NCI-H524 treated with DMSO at 0.1 percent for 48 hours (cell line): ENCODE measurements at places on chromosomes 11 and 22.

DNA sequence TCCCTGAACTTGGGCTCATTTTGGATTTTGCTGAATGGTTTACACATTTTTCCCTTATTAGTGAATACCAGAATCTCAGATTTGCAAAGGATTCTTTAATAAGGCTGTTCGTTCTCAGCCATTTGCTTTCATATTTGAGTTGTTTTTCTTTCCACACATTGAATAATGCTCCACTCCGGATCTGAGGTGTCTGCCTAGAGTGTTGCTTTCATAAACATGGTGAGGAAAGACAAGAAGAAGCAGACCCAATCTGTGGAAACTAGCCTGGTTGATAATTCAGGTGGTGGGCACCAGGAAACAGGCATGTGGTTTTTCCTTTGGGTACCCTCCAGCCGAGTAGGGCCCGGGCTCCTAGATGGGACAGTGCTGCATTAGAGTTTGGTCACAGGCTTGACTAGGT is 35.0 kb downstream of the LDLRAD3 start:
- no peak for DNase-seq

DNA sequence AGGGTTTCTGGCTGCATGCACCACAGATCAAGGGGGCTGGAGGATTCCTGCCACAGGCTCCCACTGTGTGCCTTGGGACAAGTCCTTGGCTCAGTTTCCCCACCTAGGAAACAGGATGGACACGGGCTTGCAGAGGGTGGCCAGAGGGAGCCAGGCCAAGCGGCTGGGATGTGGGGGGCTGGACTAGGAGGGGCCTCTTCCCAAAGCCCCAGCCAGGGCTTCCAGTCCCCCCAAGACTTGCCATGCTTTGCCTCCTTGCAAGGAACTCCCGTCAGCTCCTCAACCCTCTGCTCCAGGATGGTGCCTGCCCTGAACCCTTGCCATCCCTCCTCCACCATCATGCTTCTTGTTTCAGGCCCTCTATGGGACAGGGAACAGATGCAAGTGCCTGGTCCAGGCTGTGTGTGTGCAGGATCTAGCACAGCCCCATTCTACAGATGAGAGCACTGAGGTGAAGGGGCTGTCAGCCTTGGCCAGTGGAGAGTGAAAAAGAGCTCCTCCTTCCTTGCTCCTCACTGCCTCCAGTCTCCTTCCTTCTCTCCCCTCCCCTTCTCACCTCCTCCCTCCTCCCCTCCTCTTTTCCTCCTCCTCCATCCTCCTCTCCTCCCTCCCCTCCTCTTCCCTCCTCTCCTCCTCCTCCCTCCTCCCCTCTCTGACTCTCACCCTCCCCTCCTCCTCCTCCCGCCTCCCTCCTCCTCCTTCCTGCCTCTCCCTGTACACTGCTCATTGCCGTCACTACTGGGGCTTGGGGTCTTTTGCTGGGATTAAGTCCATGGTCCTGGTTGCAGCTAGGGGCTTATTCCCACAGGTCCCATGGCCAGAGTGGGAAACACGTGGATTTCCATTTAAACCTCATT is 13.3 kb upstream of the FGF19 start:
- DNase-seq, result no peak

DNA sequence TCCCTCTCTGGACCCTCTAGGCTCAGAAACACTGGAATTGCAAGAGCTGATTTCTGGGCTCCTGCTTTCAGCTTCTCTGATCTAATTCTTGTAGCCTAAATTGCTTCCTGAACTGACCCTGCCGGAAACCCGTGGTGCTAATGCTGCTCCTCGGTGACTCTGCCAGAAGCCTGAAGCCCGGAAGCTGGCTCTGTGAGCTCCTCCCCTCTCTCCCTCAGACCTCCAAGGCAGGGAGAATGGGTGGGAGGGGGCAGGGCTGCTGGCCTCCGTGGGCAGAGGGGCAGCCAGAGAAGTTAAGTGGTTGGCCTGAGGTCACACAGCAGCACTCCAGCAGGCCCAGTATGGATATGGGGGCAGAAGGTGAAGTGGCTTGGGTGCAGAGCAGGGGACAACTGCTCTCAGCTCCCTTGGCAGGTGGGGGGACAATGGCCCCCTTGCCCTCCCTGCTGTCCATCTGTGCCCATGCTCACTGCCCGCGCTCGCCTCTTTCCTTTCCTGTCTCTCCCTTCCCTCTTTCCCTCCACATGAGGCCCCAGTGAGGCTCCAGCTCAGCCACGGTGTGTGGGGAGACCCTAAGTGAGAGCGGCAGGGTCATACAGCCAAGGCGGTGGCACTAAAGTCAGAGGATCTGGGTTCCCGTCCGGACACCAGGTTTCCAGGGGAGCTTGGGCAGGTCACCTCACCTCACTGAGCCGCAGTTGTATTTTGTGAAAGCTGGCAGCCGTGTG is 16.2 kb downstream of the CAPN5 start:
- DNase-seq, result no peak

DNA sequence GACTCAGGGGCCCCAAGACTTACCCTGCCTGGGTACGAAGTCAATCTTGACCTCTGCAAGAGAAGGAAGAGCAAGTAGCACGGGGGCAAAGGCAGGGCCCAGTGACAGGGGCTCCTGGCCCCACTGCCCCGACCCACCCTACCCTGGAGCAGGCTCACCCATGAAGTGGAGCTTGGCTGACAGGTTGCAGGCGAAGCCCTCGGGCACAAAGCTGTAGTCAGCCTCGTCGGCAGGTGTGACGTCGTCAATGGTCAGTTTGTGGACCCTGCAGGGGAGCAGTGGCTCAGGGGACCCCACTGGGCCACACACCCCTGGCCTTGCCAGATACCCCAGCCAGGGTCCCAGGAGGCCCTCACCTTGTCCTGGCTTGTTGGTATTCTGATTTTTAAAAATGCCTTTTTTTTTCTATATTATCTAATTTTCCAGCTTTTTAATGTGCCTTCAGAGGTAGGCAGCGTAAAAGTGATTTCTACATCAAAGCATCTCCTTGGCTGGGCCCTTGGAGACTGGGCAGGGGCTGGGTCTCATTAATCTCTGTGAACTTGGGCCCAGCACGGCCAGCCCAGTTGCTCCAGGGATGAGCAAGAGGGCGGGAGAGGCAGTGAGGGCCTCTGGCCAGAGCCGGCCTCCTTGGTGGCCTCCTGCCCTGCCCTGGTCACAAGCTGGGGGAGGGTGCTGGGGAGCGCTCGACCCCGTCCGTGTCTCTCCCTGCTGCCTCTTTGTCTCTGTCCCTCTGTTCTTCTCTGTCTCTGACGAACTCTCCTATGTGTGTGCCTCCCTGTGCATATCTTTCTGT is 11.3 kb downstream of the MYBPC3 start:
- no peak for DNase-seq

- DNase-seq, result no peak
Measured at GRCh38 chr22:25777411-25777810, 35.4 kb downstream of the MYO18B start.

DNA sequence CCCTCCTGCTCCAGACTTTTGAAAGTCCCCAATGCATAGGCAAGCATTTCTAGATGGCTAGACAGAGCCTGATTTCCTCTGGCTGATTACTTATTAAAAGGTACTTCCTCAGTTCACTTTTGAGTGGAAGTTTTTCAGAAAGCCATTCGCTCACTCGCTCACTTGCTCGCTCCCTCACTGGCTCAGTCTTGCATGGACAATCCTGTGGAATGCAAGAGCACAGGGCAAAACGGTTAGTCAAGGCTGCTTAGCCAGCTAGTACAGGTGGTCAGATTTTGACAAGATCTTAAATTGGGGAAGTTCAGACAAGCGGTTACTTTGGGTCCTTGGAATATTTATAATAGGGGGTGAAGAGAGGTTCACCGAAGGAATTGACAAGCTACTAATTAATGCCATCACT is 101.0 kb downstream of the ARL14EP start:
- DNase-seq, result no peak

DNA sequence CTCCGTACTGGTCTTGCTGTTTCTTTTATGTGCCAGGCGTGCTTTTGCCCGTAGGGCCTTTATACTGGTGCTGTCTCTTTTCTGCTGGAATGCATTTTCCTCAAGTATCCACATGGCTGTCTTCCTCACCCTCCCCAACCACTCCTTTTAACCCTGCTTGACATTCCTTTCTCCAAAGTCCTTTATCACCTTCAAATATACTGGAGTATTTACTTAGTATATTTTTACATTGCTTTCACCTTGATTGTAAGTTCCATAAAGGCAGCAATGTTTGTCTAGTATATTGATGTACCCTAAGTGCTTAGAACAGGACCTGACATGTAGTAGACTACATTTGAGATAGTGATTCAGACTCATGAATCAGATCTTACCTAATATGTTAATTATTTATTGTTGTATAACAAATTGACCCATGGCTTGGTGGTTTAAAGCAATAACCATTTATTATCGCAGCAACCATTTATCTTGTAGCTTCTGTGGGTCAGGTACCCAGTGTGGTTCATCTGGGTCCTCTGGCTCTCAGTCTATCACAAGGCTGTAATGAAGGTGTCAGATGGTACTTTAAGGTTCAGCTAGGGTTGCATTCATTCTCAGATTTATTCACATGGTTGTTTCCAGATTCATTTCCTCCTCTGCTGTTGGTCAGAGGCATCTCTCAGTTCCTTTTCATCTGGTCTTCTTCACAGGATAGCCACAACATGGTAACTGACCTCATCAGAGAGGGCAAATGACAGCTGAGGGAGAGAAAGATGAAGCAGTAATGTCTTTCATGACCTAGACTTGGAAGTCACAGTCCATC is 34.2 kb downstream of the DDX10 start:
- no peak for DNase-seq

- no peak for DNase-seq
Measured at GRCh38 chr11:74417379-74417804, 19.2 kb upstream of the PGM2L1 start.

DNA sequence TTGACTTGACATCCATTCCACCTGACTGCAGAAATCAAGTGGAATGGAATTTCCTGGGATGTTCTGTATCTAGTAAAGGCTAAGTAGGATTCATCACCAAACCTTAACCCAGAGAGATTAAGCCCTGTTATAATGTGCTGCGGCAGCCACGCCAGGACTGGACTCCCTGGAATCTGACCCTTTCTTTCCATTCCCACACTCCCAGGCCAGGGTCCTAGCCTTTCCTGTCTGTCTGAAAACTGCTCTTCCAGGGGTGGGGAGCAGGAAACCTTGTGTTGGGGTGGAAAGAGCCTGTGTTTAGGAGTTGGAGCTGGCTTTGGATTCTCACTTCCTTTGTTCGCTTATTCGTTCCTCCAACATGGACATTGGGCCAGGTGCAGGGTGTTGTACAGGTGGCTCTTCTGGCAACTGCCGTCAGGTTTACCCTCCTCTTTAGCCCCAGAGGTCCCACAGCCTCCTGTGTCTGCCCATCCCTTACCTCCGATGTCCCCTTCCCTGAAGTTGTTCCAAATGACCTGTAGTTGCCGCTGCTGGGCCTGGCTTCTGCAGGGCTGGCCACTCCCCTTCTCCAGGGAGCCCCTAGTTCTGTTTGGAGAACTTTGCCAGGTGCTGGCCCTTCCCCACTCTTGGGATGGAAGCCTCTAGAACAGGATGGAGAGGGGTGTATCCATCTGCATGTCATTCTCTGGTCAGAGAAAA is 20.5 kb upstream of the PARVB start:
- no peak for DNase-seq

- no peak for DNase-seq
Measured at GRCh38 chr11:60953781-60954180, 1.8 kb upstream of the SLC15A3 start.

DNA sequence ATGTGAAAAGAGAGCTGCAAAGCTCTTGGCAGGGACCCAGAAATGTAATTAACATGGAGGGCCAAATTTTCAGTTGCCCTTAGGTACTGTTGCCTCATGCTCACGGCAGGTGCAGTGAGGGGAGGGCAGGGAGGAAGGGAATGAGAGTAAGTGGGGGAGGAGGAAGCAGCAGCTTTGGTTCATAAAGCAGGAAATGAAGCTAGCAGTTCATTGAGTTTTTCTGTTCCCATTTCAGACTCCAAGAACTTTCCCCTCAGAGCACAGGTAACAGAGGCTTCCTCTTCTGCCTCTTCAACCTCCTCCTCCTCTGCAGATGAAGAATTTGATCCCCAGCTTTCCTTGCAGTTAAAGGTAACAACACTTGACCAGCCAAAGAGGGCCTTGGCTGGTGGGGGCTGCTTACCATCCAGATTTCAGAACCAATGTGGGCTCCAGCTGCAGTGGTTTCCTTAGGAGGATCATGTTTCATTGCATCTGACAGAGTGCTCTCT is 57.9 kb upstream of the PARVA start:
- DNase-seq, result peak; percentile 86

DNA sequence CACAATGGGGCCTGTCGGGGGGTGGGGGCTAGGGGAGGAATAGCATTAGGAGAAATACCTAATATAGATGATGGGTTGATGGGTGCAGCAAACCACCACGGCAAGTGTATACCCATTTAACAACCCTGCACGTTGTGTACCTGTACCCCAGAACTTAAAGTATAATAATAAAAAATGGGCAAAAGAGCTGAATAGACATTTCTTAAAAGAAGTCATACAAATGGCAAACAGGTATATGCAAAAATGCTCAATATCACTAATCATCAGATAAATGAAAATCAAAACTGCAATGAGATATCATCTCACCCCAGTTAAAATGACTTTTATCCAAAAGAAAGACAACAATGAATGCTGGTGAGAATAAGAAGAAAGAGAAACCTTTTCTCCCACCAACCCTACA is 363.7 kb upstream of the MPPED2 start:
- no peak for DNase-seq

- no peak for DNase-seq
Measured at GRCh38 chr11:134667505-134667904, 255.5 kb upstream of the B3GAT1 start.

DNA sequence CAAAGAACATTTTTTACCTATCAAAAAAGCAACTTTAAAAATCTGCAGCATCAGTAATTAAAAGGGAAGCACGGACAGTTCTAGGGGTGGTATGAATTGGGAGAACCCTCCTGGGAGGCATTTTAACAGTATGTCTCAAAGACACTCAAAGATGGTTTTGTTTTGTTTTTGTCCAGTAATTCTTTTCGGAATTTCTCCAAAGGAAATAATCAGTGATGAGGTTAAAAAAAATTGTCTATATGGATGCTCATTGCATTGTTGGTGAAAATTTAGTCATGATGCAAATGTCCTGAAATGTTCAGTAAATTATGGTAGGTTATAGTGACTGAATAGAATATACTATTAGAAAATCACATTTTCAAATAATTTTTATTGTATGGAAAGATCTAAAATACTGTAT is 115.1 kb downstream of the ATXN10 start:
- no peak for DNase-seq

- no peak for DNase-seq
Measured at GRCh38 chr22:38122616-38123015, 12.1 kb upstream of the BAIAP2L2 start.

DNA sequence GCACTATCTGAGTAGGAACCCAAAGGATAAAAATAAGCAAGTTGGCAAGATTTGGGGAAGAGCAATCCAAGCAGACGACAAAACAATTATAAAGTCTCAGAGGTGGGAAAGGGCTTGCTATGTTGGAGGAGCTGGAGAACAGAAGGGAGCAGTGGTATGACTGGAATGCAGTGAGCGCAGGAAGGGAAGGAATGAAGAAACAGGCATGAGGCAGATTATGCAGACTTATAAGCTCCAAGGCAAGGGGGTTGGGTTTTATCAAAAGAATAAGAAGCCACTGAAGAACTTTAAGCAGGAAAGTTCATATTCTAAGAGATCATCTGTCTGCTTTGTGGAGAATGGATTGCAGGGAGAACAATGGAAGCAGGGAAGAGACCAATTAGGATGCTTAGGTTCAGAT is 31.7 kb downstream of the PGM2L1 start:
- DNase-seq, result no peak

- DNase-seq, result no peak
Measured at GRCh38 chr11:121754598-121754997, 301.8 kb upstream of the SORL1-AS1 start.

- no peak for DNase-seq
Measured at GRCh38 chr11:110774138-110775014, 62.1 kb upstream of the ARHGAP20 start.

- no peak for DNase-seq
Measured at GRCh38 chr22:27594474-27595134, 207.0 kb downstream of the MN1 start.

- no peak for DNase-seq
Measured at GRCh38 chr11:120532832-120533196, 21.3 kb downstream of the GRIK4 start.
